ENCODE measurements at places on chromosomes 16 and 17.
A peak's percentile ranks its signal among the peaks of the same experiment; 100 is the strongest.

- no peak for DNase-seq
Observed at GRCh38 chr16:68450741-68451255, 2.5 kb upstream of the SMPD3 start.

- peak; percentile 43 for DNase-seq
Observed at GRCh38 chr16:12062343-12063003, 85.9 kb downstream of the SNX29 start.

- DNase-seq, result peak; percentile 2
Observed at GRCh38 chr16:426115-426905, 861 bp downstream of the RAB11FIP3 start.

- no peak for DNase-seq
Observed at GRCh38 chr17:12789075-12789480, 220 bp upstream of the ARHGAP44 start.

All from lung (tissue), 17 donors.